ENCODE measurements at places on chromosomes 3 and 15.

DNA sequence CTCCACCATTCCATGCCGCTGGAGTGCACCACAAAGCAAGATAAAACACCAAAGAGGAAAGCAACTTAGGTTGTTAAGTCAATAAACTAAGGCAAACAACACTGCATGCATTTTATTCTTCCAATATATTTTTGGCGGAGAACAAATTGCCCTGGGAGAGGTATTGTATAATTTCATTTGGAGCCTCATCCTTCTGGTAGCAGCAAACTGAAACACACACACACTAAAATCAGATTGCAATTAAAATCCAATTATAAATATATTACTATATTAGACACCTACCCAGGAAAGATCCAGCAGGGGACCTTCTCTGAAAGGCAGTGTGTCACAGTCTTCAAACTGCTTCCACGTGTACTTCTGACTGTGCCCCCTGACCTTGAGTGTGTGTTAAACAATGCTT is 102.3 kb downstream of the RORA start:
- DNase-seq: no peak

GRCh38 chr15:61951949-61952348 is 108.3 kb downstream of the VPS13C start:
- DNase-seq: no peak

- no peak for DNase-seq
Measured at GRCh38 chr3:48243886-48244285, 3.0 kb downstream of the ZNF589 start.

GRCh38 chr15:76071806-76072205 is 12.0 kb downstream of the TMEM266 start:
- DNase-seq: no peak

DNA sequence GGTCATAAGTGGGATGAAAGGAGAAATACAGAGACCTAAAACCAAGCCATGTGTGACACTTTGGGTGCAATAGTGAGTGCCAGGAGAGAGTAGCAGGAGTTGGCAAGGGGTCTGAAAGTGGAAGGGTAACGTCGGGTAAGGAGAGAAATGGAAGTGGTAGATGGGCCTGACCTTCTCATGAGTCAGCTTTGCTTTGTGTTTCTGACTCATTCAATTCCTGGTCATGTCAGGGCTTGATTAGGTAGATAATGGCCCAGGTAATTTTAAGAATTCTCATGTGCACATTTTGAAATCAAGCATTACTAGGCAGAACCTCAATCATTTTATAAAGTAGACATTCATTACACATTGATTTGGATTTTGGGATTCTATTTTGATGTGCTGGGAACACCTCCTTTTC is 262.5 kb downstream of the SOX2 start:
- no peak for DNase-seq

DNA sequence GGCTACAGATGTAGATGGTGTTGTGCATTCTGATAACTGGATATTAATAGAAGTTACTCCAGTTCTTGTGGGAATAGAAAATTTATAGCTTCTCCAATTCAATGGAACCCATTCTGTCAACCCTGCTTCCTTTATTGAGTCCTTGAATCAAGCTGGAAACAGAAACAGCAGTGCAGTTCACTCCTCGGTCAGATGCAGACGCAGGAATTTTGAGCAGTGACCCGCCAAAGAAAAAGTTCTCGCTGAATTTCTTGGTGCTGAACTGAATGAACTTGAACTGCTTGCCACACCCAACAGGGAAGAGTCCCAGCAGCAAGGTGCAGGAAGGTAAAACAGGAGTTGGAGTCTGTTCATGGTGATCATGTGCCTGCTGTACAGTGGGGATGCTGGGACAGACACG is 10.3 kb downstream of the HRH1 start:
- DNase-seq: no peak

DNA sequence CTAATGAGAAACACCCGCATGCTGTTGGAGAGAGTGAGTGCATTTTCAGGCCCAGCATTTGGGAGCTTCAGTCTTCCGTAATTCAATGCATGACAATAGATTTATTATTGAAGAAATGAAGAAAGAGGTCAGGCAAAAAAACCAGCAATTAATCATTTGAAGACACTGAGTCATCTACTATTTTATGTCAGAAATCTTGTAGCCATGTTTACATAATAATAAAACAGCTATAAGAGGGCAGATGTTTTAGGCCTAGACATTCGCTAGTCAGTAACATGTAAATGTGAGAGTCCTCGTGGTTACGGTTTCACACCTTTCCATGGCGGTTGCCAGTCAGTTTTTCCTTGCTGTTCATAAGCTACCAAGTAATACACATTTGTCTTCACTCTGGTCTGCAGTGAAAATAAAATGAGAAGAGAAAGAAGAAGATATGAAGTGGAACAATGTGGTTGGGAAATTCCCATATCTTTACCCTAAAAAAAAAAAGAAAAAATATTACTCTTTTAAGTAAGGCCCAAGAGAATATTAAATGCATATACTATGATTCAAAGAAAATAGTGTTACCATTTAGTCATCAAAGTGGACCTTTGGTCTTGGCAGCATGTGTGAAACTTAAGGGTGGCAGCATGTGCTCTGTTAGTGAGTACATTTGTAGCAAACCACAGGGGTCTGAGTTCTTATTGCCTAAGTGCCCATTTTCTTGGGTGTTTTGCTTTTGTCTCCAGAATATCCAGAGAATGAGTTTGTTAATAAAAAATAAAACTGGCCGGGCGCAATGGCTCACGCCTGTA is 140.5 kb upstream of the TBL1XR1 start:
- DNase-seq: peak; percentile 52

DNA sequence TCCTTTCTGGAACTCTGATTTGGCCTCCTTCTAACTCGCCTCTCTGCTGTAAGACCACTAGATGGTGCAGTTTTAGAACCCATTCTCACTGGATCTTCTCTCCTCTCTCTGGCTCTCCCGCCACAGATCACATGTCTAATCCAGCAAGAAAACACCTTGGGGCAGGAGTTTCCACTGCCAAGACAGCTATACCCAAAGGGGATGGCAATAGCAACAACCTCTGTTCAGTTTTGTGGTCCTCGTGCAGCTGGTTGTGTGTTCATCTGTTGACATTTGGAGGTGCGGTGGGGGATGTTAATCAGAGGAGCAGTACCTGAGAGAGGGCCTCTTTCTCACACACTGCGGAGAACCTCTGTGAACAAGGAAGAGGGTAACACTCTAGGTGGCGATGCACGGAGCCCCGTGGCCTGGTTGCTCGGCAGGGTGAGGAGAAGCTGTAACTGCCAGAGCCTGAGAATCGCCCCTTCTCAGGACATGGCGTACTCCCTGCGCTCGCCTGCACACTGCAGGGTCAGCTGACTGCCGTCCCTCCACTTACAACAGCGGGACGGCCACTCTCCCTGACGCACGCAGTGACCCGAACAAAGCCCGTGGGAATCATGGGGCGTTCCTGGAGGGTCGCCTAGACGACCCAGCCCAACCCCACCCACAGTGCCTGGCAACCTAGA is at the start of gene TEX55:
Gene TEX55 (plus strand): TSS at position 666 of the 668 bp plus-strand sequence. CDS start 25 bp downstream, outside the sequence.
- peak; percentile 87 for DNase-seq

DNA sequence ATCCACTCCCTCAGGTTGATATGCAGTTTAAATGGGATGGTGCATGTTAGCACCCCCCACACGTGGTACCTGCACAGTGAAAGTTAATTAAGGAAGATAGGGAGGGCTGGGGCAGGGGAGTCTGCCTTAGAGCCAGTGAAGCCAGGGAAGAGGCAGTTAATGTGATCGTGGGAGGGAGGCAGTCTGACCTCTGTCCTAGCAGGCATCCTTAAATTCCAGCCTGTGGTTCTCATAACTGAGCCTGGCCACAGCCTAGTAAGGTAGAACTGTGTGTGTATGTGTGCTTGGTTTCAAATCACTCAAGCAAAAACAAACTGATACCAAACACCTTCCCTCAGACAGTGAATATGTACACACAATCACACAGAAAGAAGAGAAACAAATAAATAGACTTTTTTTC is 319.1 kb upstream of the TLE3 start:
- no peak for DNase-seq

DNA sequence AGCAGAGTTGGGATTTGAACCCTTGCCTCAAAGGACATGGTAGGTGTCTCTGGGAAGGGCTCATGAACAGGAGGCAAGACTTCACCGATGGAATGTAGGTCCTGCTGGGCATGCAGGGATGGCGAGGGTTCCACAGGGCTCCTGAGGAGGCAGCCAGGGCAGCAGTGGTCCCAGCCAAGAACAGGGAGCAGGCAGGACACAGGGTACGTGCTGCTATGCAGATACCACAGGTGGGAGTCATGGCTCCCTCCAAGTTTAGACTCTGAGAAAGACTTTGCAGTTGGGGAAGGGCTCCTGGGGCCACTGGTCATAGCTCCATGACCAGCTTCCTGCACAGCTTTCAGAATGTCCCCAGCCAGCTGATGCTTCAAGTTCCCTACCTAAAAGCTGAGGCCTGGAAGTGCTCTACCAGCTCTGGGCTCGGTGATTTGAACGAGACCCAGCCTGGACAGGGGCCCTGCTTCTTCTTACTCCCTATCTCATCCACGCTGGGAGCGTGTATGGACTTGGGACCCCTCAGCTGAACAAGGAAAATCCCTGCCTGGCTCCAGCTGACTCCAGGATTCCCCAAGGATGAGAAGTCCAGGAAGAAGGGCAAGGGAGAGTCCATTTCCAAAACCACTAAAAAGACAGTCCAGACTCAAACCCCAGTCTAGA is 747 bp downstream of the MYL3 start:
- DNase-seq: no peak

GRCh38 chr3:16432714-16433113 is 80.8 kb downstream of the RFTN1 start:
- DNase-seq: no peak

DNA sequence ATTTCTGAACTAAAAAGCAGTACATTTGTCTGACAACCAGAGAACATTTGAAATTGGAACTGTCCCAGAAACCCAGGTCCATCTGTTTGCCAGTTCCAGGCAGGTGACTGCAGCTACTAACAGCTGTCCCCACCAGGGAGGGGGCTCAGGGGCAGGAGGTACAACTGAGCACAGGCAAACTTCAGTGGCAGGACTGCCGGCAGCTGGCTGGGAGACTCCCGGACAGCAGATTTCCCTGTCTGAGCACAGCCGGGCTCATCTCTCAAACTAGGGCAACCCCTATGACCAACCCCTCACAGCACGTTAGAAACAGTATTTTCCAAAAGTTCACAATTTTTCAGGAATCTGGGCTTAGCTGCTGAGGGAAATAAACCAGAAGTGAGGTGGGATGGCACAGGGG is 88.8 kb downstream of the MEGF11 start:
- DNase-seq: no peak

- no peak for DNase-seq
Measured at GRCh38 chr3:189195302-189195701, 23.5 kb downstream of the TPRG1 start.

- DNase-seq: no peak
Measured at GRCh38 chr3:141266797-141267555, 35.4 kb downstream of the PXYLP1 start.

GRCh38 chr15:64156652-64157331 is 5.3 kb downstream of the SNX22 start:
- no peak for DNase-seq

GRCh38 chr3:105836533-105836932 is 32.3 kb downstream of the CBLB start:
- DNase-seq: peak; percentile 12

DNA sequence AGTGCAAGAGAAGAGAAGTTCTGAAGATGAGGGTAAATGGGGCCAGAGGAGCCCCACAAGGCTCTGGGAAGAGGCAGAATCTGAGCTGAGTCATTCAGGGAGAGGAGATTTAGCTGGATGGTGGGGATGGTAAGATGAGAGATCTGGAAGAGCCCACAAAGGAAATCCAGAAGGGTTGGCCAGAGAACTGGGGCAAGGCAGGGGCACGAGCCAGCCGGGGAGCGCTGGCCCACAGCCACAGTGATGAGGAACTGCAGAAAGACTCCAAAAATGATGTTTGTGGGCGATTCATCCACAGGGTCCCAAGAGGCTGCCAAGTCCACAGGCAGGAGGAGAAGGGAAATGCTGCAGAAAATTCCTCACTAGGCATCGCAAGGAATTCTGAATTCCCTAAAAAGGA is 75.9 kb upstream of the ATP2B2 start:
- peak; percentile 37 for DNase-seq

GRCh38 chr3:95752199-95752598 is 1062.2 kb upstream of the EPHA6 start:
- DNase-seq: no peak

DNA sequence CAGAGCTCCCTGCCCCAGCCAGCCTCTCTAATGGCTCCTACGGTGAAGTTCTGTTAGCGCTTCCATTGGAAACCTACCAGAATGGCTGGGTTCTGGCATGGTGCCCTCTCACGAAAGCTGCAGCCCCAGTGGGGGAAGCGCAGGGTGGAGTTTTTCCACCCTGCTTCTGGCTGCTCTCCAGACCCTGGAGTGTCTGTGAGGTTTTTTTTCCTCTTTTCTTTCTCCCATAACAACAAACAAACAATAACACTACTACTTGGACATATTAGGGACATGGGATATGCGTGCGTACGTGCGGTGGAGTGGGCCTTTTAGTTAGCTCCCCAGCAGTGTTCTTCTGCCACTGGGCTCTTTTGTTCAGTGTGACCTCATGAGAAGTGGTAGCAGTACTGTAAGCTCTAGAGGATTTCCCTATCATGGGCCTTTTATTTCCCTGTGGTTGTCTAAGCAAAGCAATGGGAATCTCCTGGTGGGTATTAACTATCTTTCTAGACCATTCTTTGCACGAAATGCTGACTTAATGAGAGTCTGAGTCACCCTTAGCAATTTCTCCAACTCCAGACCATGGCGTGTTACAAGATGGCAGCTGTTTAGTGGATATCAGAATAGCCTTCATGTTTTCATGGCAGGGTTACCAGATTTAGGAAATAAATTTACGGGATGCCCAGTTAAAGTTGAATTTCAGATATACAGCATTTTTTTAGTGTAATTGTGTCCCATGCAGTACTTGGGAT is 161.9 kb downstream of the FNDC3B start:
- DNase-seq: peak; percentile 63

DNA sequence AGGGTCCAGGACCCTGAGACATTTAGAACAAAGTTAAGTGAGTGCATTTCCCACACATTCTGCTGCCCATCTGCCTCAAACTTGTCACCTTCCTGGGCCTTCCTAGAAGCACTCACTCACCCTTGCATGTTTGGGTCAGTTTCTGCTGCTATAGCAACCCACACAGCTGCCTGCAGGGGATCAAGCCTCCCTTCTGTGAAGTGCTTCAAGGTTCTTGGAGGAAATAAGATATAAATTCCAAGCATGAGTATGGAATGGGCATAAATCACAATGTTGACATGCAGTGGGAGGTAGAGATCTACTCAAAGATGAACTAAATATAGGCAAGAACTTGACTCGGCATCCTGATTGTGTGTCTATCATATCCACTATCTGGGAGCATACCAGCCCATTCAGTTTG is 140.4 kb downstream of the SLC9A9 start:
- DNase-seq: no peak

- DNase-seq: no peak
Measured at GRCh38 chr15:98070137-98070536, 109.6 kb downstream of the ARRDC4 start.

DNA sequence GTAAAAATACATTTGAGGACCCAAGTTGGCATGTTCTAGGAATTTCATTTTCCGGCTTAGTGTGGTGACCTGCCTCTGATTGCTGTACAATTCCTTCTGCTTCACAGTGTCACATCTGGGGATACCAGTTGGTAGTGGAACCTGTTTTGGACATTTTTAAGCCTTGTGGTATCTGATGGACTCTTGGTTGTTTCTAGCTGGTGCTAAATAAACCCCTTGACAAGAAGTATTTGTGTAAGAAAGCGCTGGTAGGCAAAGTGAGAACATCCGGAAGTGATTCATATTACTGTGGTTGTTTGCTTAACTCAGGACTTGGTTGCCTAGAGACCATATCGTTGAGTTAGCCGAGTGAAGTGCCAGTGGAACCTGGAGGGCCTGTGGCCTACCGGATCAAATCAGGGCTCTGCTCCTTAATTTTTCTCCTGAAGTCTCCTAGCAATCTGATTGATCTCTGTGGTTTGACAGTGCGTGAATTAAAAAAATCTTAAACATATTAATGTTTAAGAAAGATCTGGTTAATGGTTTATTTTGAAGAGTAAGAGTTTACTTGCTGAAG is 12.8 kb downstream of the IQGAP1 start:
- DNase-seq: peak; percentile 82
